ENCODE measurements at places on chromosomes 12 and 14.

DNA sequence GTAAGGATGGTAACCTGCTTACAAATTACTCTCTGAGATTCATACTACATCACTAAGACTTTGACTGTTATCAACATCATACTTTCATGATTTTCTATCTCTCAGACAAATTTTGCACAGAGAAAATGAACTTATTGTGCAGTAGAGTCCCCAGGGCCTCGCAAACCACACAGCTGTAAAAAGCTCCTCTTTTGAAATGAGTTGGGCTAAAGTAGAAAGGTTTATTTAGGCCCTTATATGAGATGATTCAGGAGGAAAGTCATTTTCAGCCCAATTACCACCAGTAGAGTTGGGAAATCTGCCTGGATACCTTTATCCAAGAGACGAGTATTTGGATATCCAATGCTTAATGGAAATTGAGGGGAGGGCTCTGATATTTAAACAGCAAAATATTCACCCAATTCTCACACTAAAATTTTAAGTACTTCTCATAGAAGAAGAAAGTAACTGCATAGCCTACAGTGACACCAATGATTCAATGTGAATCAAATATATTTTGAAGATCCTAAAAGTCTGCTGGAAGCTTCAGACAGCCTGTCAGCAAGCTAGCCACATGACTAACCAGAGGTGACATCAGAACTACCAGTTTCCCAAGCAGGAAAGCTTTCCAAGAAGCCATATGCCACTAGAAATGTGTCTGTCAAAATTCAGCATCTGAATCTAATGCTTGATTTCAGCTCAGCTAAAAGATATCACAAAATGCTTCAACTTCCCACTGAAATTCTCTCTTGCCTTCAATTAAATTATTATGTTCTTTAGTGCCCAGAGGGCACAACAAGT, 190.1 kb upstream of the SYT1 start:
- no peak for DNase-seq

- DNase-seq, result no peak
Measured at GRCh38 chr14:68800390-68800789, 7.5 kb upstream of the ZFP36L1 start.

DNA sequence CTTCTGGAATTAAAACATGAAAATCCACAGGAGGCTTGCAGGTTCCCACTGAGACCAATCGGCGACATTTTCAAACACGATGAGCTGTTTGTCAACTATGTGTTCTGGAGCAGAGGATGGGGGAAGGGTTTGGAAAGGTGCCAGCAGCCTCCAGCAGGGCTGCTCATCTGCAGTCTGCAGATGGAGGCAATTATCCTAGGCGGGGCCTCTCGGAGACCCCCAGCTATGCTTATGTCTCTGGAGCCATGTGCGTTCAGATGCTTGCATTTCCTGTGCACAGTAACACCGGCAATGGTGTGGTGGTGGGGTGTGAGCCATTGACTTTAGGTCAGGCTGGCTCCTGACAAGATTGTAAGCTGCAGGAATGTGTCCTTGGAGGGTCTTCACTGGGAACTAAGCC, 51.7 kb downstream of the RPH3A start:
- no peak for DNase-seq

DNA sequence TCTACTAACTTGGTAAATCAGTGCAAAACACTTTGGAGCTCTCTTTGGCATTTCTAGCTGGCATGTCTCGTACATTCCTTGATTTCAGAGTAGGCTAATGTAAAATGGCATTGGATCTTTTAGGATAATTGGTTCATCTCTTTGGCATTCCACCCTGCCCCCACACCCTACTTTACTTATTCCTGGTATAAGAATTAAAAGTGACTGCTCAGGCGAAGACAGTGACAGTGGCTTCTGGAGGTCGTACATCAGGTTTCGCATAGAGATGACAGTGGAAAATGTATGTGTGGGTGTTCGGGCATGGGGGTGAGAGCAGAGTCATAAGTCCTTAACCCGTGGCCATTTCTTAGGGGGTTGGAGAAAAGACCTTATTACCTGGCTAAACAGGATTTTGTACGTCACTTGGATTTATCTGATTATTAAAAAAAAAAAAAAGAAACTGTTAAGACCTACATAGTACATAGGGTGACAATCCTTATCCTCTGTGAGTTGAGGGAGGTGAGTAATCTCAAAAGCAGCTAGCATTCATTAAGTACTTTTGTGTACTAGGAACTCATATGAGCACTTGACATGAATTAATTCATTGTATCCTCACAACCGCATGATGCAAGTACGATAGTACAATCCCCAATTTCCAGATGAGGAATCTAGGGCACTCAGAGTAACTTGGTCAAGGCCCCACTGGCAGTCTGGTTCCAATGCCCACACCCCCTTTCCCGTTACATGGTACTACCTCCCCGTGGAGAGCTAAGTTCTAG, 22.4 kb upstream of the KCNK13 start:
- no peak for DNase-seq

GRCh38 chr14:99231161-99231849, 40.7 kb downstream of the BCL11B start:
- no peak for DNase-seq

All from activated T-helper 1 cell treated with anti-CD3 and anti-CD28 coated beads, Interleukin-2, amount 50 U/mL, for 16 hours (primary cell).